ENCODE measurements at places on chromosomes 7 and 10.
A peak's percentile ranks its signal among the peaks of the same experiment; 100 is the strongest.

- no peak for DNase-seq
Observed at GRCh38 chr10:125003146-125003900, 61.4 kb downstream of the ZRANB1 start.

DNA sequence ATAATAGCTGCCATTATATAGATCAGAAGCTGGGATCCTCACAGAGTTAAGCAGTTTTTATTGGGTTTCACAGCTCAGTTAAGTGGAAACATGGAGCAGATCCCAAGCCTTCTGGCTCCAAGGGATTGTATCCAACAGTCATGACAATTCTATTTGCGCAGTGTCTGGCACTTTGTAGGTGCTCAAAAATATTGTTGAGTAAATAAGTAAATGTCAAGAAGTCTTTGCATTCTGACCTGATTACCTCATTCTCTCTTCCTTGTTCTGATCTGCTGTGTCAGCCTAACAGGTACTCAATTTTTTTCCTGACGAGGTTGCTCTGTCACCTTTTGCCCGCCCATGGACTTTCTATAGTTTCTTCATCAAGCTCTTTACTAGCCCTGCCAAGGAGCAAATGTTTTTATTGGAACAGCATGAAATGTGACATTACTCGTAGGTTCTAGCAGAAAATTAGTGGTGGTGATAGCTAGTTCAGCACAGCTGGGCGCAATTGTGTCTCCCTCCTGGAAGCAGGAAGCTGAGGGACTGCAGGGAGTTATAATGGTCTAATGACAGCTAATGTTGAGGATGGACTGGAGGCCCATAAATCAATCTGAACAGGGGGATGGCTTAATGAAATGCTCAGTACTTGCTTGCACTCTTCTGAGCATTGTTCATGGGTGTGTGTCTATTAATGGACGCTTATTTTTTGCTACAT lies 680.2 kb downstream of the CCSER2 start:
- DNase-seq: no peak

GRCh38 chr7:84595026-84595425 lies 400.4 kb upstream of the SEMA3A start:
- DNase-seq: no peak

- no peak for DNase-seq
Observed at GRCh38 chr7:115462301-115463015, 540.6 kb downstream of the MDFIC start.

DNA sequence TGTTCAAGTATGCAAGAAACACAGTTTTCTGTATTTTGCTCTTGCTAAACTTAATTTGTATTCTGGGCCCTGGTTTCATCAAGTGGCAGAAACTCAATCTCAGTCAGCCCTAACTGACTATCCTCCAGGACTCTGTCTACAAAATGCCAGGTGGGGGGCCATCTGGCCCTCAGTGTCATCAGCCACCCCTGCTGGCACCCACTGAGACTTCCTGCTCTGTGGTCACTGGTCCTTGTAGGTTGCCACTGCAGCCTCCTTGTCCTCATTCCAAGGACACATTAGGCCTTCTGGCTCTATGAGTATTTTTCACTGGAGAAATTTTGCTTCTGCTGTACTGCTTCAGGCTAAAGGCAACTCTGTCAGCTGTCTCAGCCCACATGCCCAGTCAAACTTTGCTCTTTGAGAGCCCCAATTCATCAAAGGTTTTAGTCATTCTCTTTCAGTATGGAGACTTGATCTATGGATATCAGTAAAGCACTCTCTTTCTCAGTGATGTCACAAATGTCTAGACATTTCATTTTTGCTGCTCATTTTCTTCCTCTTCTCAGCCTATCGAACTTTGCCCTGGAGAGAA lies 163.6 kb downstream of the KCND2 start:
- DNase-seq: no peak

DNA sequence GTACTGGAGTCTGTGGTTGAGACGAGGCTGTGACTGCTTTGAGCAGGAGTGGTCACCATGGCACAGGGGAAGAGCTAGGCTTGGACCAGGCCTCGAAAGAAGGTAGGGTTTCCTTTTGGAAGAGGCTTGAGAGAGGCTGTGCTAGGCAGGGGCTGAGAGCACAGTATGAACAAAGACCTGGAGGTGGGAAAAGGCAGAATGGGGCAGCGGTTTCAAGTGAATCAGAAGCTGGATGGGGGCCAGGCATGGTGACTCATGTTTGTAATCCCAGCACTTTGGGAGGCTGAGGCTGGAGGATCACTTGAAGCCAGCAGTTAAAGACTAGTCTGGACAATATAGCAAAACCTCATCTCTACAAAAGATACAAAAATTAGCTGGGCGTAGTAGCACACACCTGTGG lies 65.9 kb downstream of the CLIP2 start:
- no peak for DNase-seq

GRCh38 chr7:121180436-121181063 lies 148.2 kb upstream of the WNT16 start:
- no peak for DNase-seq

GRCh38 chr7:31918706-31919393 lies 151.4 kb downstream of the PDE1C start:
- no peak for DNase-seq

GRCh38 chr7:110766864-110767263 lies 324.1 kb upstream of the LRRN3 start:
- DNase-seq: no peak

DNA sequence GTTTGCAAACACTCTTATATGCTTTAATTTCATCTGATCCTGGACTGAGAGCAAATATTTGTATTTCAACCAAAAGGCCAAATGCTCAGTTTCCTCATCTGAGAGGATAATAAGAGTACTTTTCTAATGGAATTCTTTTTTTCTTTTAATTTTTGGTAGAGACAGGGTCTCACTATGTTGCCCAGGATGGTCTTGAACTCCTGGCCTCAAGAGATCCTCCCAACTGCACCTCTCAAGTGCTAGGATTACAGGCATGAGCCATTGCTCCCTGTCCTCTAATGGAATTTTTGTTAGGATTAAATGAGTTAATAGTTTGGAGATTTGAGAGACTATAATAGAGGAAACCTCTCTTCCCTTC lies 68.4 kb upstream of the KMT2E start:
- no peak for DNase-seq

- DNase-seq: no peak
Observed at GRCh38 chr10:125691160-125691981, 8.4 kb upstream of the TEX36 start.

- DNase-seq: no peak
Observed at GRCh38 chr10:19853831-19854230, 37.6 kb downstream of the PLXDC2 start.

GRCh38 chr7:156603629-156604028 lies 36.9 kb upstream of the RNF32 start:
- DNase-seq: no peak

GRCh38 chr10:97028126-97028831 lies 157.5 kb downstream of the SLIT1 start:
- DNase-seq: no peak

DNA sequence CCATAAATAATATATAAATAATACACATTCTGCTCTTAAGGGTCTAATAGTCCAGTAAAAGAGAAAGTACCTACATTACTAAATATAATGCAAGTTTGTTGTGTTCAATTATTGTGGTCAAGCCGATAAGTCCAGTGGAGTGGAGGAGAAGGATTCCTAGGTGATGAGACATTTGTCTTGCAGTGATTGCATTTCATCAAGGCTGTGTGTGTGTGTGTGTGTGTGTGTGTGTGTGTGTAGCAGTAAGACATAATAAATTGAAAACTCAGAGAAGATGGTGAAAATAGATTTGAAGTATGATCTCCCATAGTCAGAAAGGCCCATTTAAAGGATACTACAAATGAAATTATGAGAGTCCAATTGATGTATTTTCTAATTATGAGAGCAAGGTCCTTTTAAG lies 192.5 kb upstream of the SEMA3C start:
- no peak for DNase-seq

DNA sequence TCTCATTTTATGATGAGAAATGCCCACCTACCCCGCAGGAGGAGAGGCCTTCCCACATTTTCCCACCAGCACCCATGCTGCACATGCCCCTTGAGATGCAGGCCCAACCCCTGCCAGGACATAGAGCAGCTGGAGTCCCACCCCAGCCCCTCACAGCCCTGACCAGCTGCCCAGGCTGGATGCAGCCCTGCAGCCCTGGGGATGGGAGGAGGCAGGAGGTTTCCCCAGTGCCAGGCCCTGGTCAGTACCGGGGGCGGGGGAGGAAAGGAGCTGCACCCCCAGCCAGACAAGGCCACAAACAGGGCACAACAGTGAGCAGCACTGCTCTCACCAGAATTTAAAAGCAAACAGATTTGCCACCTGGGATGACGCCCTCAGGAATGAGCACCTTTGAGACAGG lies 196.1 kb downstream of the PTPRN2 start:
- DNase-seq: no peak

DNA sequence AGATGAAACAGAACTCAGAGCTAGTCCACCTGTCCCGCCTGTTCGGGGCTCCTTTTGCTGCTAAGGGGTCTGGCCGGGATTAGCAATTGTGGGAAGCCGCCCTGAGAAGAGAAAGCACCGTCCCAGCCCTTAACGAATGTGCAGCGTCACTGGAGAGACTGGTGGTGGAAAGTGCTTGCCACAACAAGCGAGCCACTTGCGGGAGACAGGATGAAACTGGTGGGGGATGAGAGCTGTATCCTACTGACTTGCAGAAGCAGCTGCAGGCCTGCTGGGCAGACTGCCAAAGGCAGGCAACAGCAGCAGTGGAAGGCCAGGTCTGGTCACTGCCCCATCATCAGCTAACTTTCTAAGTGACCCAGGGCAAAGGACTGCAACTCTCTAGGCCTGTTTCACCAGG lies 95.4 kb downstream of the FAM53B start:
- DNase-seq: peak; percentile 15

DNA sequence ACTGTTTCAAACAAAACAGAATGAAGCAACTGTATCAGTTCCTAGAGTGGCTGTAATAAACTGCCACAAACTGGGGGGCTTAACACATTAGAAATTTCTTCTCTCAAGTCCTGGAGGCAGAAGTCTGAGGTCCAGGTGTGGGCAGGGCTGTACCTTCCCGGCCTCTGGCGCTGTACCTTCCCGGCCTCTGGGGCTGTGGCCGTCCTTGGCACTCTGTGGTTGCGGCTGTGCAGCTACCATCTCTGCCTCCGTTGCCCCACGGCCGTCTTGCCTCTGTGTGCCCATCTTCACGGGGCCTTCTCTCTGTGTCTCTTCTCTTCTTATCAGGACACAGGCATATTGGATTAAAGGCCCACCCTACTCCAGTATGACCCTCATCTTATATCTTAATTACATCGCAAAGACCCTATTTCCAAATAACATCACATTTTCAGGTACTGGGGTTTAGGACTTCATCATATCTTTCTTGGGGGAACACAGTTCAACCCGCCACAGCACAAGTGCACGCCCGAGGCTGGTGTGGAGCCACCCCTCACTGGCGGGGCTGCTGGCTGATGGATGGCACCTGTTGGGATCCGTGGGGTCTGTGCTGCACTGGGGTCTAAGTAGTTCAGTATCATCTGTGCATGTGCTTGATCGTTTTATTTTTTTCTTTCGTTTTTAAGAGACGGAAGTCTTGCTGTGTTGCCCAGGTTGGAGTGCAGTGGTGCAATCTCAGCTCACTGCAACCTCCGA lies 123.2 kb downstream of the ACTR3B start:
- no peak for DNase-seq

GRCh38 chr7:137985253-137985896 lies 16.5 kb downstream of the CREB3L2 start:
- no peak for DNase-seq

DNA sequence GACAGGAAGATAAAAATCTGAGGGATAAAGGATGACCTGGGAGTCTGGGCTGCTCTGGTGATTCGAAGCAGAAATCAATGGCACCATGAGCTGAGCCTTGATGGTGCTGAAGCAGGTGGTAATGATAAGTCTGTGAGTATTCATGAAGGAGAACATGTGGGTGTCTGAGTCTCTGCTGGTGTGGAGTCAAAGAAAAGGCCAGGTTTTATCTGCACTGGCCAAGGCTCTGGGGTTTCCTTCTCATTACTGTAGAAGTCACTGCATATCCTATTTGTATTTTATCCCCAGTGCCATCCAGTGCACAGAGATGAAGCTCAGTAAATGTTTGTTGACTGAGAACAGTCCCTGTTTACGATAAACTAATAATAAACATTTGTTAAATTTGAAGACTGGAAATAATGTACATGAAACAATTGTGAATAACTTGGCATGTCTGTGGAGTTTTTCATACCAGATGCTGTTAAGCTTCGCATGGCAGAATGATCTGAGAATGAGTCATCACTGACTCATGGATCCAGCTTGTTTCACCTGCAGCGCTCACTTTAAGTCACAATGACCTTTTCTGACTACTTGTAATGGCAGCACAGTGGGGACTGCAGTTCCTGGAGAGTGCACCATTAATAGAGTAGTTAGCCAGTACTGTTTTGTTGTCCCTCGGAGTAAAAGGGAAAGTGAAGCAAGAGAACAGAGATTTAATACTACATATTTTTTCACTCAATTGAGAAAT lies 538.5 kb downstream of the HTR7 start:
- no peak for DNase-seq

All from activated naive CD4-positive, alpha-beta T cell (primary cell).